ENCODE measurements at places on chromosomes 12 and 14.

GRCh38 chr14:22870811-22871223 lies 723 bp upstream of the LRP10 start:
- DNase-seq, result peak; percentile 72

GRCh38 chr14:91294153-91294552 lies 49.6 kb upstream of the GPR68 start:
- DNase-seq, result no peak

GRCh38 chr14:23435543-23436326 lies at the start of gene MYH7:
Gene MYH7, minus strand, starts transcription at chr14:23435660. Its CDS starts 1,928 bp downstream, at chr14:23433732.
- no peak for DNase-seq

DNA sequence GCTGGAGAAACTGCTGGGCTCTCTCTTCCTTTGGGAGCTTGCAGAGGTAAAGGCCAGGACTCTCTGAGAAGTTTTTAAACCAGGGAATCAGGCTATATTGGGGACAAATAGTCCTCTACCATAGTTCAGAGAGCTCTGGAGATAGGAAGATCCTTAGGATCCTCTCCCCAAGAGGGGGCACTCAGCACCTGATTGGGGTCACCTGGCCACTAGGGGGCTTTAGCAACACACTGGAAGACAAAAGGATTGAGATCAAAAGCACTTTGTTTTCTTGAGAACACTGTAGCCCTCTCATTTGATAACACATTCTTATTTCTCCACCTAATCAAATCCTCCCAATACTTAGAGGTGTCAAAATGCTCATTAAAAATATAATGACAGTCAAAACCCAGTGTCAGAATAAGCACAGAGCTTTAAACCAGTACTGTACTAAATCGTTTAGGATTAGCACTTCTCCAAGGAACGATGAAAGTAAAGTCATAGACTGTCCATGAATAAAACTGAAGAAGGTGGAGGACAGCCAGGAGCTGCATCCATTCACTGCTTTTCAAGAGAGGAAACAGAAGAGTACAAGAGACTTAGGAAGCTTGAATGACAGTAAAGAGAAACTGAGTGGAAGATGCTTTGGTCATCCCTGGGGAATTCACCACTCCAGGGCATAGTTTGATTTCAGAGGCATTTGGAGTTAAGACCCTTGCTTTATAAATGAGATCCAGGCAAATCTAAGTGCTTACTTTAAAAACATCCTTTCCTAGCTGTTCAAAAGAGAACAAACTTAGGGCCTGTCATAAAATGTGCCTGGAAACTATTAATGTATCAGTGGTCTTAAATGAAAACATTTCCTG lies 26.5 kb downstream of the BMP4 start:
- no peak for DNase-seq

GRCh38 chr14:64465831-64466554 lies 694 bp downstream of the AKAP5 start:
- DNase-seq, result no peak

GRCh38 chr14:56199982-56200577 lies 81.9 kb downstream of the PELI2 start:
- peak; percentile 46 for DNase-seq

DNA sequence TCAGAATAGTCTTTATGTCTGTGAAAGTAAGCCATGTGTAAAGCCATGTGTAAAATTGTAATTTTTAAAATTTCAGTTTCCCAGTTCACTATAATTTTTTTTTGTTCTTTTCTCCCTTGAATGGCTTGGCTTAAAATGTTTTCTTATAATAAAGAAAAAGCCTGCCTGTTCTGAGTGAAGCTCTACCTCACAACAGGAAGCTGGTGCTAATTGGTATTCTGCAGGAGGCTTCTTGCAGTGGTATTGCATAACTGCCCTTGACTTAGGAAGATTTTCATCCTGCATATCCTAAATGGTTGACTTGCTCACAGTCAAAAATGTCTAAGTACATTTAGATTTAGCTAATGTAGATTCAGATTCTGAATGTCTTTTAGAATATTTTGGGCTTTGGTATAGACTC lies 49.5 kb downstream of the ATP2A2 start:
- DNase-seq, result no peak

GRCh38 chr14:101113835-101114725 lies 210.6 kb upstream of the RTL1 start:
- no peak for DNase-seq

DNA sequence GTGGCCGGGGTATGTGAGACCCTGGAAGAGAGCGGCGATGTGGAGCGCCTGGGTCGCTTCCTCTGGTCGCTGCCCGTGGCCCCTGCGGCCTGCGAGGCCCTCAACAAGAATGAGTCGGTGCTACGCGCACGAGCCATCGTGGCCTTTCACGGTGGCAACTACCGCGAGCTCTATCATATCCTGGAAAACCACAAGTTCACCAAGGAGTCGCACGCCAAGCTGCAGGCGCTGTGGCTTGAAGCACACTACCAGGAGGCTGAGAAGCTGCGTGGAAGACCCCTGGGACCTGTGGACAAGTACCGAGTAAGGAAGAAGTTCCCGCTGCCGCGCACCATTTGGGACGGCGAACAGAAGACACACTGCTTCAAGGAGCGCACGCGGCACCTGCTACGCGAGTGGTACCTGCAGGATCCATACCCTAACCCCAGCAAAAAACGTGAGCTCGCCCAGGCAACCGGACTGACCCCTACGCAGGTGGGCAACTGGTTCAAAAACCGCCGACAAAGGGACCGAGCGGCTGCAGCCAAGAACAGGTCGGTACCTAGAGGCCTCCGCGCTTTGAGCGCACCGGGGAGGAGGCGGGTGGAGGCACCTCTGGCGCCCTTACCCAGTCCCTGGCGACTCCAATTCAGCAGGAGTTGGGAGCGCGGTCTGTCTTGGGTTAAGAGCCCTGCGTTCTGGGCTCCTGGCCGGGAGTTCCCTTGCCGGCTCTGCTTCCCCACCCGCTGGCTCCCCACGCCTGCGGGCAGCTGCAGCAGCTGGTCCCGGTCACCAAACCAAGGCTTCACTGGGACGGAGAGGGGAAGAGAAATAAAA lies 700 bp downstream of the SIX6 start:
- DNase-seq, result no peak

GRCh38 chr14:61467296-61467695 lies 145.9 kb downstream of the PRKCH start:
- DNase-seq, result no peak

- DNase-seq, result no peak
These were observed 188.7 kb upstream of the TMEM260 start for GRCh38 chr14:56390859-56391258.

DNA sequence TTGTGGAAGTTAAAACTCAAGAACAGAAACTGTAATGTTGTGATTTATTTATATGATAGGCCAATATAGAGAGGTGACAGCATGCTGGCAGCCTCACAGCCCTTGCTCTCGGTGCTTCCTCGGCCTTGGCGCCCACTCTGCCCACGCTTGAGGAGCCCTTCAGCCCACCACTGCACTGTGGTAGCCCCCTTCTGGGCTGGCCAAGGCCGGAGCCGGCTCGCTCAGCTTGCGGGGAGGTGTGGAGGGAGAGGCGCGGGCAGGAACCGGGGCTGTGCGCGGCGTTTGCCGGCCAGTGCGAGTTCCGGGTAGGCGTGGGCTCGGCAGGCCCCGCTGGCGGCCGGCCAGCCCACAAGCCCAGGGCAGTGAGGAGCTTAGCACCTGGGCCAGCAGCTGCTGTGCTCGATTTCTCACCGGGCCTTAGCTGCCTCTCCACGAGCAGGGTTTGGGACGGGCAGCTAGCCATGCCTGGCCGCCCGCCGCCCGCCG lies 65.8 kb upstream of the SLC8A3 start:
- no peak for DNase-seq

DNA sequence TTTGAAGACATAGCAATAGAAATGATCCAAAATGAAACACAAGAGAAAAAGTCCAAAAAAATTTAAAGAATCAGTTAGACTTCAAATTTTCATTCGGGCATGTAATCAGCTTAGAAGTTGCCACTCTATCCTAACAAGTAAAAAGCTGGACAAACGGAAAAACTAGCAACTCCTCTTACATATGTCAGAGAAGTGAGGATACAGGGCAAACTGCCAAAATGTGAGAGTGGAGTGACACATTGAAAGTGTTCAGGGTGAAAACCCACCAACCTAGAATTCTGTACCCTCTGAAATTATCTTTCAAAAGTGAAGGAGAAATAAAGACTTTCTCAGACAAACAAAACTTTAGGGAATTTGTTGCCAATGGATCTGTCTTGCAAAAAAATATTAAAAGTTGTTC lies 42.0 kb upstream of the CHPT1 start:
- DNase-seq, result no peak

DNA sequence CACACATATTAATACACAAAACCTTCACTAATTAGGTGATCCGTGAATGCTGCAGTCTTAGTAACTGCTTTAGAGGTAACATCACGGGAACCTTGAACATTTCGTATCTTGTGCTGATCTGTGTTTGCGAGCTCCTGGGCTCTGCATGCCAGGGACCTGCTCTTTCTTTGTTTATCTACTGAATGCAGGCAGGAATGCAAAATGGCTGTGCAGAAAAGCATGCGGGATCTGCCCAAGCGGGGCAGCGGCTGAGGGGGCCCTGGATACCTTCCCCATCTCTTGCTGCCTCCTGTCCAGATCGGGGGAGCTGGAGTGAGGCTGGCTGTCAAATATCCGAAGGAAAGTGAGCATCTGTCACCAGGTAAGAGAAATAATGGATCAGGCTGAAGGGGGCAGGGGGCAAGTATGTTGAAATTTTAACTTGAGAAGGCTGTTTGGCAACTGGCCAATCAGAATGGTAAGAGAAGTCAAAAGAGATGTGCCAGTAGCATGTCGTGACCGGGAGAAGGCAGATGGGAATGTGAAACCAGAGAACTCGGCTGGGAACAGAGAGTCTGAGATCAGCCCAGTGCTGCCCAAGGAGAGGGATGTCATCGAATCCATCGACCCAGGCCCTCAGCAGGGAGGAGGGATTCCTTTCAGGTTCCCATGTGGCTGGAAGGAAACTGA lies 191.4 kb downstream of the TTC7B start:
- DNase-seq, result no peak

- DNase-seq, result no peak
These were observed 5.5 kb upstream of the CELA1 start for GRCh38 chr12:51351913-51352532.

GRCh38 chr12:53184828-53185227 lies 4.1 kb upstream of the CSAD start:
- no peak for DNase-seq

DNA sequence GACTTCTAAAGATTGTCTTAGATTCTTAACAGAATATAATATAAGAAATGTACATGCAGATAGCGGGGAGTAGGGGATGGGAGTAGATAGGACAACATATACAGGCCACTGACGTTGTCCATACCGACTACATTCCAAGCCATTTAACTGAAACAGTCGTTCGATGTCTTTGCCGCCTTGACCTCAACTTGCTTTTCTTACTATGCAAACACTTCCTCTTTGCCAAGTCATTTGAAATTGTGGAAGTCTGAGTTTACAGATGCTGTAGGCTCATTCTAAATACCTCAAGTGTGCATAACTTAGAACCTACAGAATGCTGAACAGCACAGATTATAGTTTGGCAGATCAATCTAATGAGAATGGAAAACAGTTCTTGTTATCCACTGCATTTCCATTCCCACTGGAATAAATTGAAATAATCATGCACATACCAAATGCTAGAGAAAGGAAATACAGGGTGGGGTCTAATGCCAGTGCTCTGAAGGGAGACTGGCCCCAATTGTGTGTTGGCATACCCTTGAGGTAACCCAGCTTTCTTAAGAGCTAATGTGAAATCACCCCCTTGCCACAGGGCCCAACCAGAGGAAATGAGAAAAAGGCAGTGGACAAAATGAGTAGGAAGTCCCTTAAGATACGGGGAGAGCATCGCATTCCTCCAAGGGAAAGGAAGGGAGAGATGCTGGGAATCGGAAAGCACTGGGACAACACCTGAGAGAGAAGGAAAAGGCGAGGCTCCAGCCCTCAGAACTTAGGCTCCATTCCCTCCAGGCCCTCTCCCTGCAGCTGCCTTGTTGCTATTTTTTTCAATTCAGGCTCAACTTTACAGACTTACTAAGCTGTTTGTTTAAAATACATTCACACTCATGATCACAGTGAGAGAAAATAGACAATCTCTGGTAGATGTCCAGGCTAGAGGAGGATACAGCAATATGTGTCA lies 380.9 kb upstream of the TMTC1 start:
- no peak for DNase-seq

DNA sequence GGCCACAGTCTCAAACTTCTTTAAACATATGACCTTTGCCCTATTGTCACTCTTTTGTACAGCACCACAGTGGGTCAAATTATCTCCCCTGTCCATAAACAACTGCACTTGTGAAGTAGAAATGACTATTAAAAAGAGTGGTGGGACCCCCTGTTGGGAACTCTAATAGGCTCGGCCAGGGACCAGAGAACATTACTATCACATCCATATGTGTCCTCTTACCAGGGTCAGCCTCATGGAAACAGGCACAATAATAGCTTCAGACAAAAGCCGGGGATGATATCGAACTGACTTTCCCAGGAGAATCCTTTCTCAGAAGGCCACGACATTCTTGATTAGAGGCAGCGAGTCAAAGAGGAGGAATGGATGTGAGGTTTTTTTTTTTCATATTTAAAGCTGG lies 96.6 kb downstream of the NKX2-1 start:
- no peak for DNase-seq

DNA sequence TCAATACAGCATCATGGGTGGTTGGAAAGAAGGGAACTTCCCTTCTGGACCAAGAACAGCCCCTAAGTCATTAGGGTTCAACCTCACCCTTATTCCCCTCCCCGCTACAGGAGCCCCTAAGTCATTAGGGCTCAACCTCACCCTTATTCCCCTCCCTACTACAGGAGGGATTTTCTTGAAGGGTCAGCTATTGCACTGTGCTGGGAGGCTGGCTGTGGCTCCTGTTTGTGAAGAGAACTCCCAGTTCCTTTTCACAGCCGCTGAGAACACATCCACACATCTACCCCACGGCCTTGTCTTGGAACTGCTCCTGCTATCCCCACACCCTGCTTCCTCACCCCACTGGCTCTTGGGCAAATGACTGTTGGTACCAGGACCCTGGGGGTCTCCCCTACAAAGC lies 44.9 kb downstream of the ERH start:
- DNase-seq, result no peak

DNA sequence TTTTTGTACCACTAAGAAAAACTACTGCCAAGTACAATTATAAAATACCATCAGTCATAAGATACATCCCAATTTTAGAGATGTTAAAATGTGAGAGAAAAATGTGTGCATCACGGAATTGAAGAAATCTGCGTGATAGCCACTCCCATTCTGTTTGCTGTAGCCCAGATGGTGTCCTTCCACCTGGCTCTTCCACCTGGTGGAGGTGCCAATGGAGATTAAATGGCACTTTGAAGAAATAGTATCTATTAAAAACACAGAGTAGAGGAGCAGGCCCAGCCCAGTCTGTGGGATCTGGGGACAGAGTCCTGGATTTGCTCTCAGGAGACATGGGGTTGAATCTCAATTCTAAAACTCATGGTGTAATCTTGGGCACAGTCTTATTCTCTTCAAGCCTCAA lies 35.5 kb downstream of the TSPAN11 start:
- DNase-seq, result no peak

All from GM12864 (cell line).